ENCODE measurements at places on chromosomes 11 and 22.

GRCh38 chr11:58965246-58965985 lies 26.1 kb downstream of the GLYATL1 start:
- DNase-seq = no peak

DNA sequence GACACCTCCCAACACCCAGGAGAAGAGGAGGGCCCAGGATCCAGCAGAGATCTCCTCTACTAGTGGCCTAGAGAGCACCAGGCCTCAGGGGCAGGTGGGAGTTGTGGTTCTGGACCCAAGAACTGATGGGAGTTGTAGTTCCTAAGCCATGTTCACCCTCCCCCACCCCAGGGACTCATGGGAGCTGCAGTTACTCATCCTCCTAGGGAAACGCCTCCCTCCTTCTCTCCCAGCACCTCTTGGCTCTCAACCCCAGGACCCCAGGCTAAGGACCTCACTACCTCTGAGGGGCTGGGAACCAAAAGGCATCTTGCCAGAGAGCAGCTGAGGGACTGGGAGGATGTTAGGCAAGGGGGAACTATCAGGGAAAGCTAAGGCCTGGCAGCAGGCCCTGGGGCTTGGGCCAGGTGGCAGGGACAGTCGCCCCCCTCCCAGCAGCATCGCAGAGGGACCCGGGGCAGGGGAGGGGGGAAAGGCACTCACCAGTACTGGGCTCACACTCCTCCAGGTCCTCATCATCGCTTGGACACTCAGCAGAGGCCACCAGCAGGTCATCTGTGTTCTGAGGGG lies 28.9 kb downstream of the SLC22A12 start:
- DNase-seq = peak; percentile 55

GRCh38 chr11:13782390-13783075 lies 114.1 kb downstream of the FAR1 start:
- DNase-seq = peak; percentile 69

GRCh38 chr11:69064394-69064957 lies 15.7 kb downstream of the TPCN2 start:
- no peak for DNase-seq

DNA sequence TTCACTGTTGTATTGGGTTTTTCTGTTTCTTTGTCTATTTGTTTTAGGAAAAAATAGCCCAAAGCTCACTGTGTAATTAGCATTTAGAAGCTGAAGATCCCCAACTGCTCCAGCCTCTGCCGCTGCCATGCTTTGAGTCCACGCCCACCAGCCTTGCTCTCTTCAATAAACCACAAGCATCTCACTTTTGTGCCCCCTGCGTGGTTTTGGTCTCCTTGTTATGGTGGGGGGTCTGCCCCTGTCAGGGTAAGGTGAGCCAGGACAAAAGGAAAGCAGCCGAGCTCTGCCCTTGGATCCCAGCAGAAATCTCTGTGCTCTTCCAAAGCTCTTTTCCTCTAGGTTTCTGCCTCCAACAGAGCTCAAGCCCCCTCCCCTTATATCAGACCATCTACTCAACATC lies 4.2 kb downstream of the SCGB1A1 start:
- no peak for DNase-seq

DNA sequence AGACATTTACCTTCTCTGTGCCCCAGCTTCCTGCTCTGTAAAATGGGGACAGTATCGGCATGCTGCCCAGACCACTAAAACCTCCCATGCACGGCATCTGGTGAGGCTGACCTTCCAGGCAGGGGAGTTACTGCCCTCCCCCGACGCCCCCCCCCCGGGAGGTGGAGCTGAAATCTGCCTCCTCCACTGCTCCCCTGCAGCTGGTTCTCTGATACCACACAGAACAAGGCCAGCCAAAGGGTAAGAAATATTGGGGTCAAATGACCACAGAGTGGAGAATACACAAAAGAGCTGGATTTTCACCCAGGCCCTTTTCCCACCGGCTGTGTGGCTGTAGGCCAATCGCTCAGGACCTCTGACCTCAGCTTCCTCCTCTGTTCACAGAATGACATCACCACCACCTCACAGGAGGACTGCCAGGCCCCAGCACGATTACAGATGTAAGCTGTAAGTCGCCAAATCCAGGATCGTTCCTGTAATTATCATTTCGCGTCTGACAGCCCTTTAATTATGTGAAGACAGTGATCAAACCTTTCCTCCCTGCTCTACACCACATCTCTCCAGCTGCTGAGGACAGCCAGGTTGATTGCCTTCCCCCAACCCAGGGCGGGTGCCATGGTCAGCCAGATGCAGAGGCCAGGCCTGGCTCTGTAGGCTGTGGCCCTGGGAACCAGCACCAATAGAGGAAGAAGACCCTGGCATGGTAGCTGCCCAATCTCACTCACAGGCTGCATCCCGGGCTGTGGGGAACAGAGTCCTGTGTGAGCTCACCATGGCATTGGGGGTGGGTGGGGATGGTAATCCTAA lies 35.7 kb upstream of the KLHL35 start:
- no peak for DNase-seq

DNA sequence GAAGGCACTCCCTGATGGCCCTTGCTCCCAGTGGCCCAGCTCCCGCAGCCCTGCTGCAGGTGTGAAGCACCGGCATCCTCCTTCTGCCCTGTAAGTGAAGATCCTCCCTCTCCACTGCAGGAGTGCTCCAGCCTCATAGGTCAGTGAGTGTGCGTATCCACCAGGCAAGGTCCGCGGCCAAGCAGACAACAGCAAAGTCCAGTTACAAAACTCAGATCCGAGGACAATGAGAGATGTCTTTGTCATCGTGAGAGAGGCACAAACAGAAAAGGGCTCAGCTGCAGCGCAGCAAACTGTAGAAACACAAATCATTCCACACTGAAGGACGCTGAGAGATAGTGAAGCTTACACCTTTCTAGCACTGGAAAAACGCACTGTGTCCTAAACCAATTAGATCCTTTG lies 46.1 kb downstream of the MYH9 start:
- no peak for DNase-seq

DNA sequence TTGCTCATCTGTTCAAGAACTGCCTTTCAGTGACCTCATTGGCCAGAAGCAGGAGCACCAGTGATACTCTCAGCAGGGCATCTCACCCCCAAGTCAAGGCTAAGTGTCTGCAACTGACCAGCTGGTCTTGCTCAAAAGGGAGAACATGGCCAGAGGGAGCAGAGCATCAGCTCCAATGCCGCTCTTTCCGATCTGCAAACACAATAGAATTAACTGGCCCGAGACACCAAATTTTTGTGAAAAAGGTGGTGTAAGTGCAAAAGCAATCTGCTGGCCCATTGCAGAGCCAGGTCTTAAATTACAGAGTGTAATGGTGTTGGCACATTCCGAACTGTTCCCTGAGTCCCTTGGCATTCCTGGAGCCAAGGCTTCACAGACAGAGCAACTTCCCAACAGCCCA lies 97.0 kb downstream of the PKNOX2 start:
- DNase-seq = no peak

DNA sequence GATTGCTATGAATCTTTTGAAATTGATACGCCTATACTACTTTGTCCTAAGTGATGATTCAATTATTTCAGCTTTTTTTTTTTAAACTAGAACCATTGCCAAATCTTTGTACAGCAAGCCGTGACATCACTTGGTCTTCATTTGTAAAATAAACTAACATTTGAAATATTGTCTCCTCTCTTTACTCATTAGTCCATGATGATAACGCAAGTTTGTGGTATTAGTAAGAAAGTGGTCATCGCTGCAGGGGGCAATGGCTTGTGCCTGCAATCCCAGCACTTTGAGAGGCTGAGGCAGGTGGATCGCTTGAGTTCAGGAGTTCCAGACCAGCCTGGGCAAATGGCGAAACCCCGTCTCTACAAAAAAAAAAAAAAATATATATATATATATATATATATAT lies 12.9 kb upstream of the ARHGAP42 start:
- no peak for DNase-seq

- DNase-seq = no peak
Measured at GRCh38 chr22:18115906-18116371, 5.3 kb downstream of the TUBA8 start.

DNA sequence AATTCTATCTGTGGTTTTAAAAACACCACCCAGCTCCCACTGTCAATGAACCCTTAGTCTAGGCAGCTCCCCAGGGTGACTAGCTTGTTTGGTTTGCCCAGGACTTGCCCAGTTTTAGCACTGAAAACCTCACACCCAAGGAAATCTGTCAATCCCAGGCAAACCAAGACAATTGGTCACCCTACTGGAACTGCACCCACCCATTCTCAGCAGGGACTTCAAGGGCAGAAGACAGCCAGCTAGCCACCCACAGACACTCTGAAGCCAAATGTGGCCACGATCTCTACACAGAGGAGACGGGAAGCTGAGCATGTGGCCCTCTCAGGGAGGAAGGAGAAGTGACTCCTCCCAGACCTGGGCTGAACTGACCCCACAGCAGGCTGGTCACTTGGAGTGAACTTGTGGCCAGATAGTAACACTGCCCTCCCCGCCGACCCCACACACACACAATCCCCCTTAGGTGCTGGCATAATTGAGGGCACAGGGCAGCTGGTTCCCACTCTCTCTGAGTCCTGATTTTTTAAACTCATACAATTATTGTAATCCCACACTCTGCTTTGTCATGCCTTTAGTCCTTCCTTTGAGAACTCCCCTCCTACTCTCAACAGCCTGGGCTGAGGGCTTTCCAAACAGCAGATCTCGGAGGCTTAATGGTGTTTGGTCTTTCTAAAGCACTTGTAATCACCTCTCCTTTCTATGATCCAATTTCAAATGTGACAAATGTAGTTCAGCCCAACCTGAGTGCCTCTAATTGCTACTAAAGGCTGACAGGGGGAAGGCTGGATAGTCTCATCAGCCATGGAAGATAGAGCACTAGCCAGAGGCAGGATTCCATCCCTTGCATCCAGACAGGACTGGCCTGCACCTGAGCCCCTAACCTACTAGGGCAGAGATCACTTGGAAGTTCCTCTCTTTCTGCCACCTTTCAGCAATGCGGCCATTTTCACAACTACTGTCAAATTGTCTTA lies 74.7 kb upstream of the DRD2 start:
- DNase-seq = no peak

DNA sequence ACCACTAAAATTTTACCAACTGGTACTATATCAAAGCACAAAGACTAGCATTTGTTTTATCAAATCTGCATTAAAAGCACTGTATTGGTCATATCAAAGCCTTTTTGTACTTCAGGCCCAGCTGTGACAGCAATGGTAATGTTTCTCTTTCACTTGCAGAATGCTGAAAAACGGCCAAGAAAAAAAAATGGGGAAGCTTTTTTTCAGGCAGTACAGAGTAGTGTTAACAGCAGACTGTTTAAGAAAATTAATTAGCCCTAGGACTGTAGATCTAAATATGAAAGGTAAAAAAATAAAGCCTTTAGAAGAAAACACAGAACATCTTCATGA lies 33.3 kb downstream of the DENND5A start:
- peak; percentile 81 for DNase-seq

DNA sequence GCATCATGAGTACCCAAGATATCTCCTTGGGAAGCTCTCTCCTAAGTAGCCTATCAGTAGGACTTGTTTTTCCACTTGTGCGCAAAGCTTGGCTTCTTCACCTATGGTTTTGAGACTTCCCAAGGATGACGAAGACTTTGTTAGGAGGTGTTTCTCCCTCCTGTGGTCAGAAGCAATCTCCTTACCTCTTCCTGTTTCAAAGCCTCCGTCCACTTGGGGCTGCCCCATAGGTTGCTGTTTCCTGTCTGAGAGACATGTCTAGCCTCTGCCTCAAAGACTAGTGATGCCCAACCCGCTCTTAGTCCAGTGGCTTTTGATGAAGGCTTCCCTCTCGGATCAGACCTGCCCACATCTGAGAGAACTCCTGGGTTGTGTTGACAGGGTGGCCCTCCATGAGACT lies 92.9 kb downstream of the TRAF6 start:
- DNase-seq = no peak

GRCh38 chr11:1555713-1556153 lies 16.3 kb downstream of the DUSP8 start:
- no peak for DNase-seq

DNA sequence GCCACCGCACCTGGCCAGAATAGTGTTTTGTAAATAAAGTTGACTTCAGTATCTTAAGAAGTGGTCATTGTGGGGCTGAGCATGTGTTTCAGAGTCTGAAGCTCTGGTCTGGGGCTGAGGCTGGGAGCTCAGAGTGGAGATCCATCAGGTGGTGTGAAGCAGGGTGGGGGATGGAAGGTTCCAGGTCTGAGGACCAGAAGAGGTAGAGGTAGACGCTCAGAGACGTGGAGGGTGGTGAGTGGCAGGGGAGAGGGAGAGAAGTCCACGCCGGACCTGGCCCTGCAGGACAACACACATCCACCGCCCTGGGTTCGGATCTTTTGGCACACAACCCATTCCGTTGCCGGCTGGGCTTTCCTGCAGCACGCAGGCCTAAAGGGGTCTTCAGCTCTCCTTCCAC lies 40.7 kb downstream of the ARHGAP8 start:
- DNase-seq = no peak

GRCh38 chr11:44088377-44088776 lies 7.1 kb upstream of the EXT2 start:
- no peak for DNase-seq

DNA sequence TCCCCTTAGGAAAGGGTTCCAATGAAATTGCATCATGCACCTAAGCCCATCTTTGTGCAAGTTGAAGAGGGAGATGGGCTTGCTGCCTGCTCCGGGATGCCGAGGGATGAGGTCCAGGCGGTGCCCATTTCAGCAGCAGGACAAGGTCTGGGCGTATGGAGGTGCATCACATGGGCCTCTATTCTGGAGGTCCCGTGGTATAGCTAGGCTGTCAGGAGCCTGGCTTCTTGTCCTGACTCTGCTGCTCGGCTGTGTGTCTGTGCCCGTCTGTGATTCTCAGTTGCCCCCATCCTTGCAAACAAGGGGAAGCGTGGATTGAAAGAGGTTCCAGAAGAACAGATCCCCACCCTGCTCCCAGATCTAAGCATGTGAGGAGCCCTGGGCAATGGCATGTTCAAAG lies 130.0 kb downstream of the OSBP2 start:
- DNase-seq = no peak

- peak; percentile 90 for DNase-seq
Measured at GRCh38 chr22:44172370-44173108, 8.2 kb upstream of the PARVG start.

DNA sequence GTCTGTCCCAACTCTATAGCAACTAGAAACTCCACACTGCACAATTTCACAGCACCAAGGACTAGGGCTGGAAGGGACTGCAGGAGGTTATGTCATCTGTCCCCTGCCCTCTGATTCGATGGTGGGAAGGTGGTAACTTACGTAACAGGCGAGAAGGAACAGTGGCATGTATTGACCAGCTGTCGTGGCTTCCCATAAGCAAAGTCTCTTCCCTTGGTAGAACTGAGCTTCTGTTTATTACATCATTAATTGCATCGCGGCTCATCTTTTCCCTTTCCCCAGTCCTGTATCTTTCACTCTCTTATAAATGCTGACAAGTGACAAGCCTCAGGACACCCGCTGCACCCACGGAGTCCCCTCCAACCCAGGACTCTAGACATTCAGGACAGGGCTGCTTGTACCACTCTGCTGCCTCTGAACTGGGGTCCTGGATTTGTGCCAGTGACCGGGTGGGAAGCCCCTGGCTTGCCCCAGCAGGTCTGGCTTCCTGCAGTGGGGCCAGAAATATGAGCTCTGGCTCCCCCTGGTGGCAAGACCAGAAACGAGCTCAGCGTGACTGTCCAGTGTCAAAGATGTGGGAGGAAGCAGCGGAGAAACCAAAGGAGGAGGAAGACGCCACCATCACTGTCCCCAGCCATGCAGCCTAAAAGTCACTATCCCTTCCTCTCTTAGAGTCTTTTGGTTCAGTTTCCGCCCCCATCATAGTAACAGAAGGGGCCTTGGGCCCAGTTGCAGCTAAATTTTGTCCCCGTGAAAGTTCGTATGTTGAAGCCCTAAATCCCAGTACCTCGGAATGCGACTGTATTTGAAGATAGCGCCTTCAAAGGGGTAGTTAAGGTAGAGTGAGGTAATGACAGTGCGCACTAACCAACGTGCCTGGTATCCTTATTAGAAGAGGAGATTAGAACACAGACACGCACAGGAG lies 84.5 kb downstream of the ISX start:
- peak; percentile 73 for DNase-seq

All from hematopoietic multipotent progenitor cell treated with erythropoietin and hydrocortisone succinate and interleukin-3 and kit ligand, for 4 days (in vitro differentiated cells).